ENCODE measurements at places on chromosomes 13 and 19.

DNA sequence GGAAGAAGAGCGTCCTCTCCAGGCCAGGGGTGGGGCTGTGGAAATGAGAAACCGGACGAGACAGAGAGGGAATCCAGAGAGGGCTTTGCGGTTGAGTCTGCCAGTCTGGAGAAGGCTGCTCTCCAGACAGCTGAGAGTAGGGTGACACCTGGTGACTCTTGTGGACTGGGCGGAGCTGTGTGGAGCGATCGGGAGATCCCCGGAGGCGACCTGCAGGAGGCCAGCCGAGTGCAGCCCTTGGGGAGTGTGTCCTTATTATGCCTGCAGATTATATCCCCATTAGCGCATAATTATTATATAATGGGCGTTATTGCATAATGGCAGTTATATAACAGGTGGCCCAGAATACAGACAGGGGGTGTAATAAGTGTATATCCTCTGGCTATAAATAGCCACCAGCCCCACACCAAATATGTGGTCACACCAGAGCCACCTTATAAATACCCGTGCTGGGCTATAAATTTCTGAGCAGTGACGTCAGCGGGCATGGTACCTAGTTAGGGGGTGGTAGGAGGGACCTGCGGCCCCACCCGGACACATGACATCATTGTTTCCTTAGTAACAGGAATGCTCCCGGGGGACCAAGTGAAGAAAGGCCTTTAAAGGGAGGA is 41.2 kb downstream of the NFIX start:
- no peak for DNase-seq

- no peak for DNase-seq
Observed at GRCh38 chr13:96274046-96274445, 184.1 kb downstream of the HS6ST3 start.

DNA sequence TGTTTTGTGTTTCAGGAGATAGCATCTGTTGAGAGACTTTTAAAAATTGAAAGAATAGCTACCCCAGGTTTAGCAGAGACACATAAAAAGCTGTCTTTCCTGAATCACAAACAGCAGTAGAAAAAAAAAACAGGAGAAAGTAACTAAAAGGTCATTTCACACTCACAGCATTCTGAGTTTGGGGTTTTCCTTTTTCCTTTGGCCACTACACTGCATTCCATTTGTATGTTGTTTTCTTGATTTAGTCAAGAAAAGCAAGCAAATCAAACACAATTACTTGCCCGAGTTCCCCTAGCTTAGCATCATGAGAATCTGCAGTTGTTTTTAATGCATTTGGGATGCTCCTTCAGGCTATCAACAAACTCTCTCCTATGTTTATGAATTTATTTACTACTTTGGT is 161.0 kb downstream of the KCTD12 start:
- no peak for DNase-seq

DNA sequence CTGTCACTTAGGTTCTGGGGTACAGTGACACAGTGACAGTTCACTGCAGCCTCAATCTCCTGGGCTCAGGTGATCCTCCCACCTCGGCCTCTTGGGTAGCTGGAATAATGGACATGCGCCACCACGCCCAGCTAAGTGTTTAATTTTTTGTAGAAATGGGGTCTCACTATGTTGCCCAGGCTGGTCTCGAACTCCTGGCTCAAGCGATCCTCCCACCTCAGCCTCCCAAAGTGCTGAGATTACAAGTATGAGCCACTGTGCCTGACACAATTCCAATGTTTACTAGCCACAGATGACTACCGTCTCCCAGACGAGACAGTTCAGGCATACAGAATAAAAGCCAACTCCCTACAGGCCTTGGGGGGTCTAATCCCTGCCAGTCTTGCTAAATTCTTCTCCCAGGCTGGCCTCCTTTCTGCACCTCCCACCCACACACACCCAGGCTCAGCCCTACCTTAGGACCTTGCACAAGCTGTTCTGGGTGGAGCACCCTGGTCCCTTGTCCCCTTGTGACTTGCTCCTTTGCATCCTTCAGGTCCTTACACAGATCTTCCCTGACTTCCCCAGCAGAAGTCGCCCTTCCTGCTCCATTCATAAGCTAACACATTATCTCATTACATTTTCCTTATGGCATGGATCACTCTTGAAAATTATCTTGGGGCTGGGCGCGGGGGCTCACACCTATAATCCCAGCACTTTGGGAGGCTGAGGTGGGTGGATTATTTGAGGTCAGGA is 106.4 kb downstream of the INSR start:
- no peak for DNase-seq

DNA sequence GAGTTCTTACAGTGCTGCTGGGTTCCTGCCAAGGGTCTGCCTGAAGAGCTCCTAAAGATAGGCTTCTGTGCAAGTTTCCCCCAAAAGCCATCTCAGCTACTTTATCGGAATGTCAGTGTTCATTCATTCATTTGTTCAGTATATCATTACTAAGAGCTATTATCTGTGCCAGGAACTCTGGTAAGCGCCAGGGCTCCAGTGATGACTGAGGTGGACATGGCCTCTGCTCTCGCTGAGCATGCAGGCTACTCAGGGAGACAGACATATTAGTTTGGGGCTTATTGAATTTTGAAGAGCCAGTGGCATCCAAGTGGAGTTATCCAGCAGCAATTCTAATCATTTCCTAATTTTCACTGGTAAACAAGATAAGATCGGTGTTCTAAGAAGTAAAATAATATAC is 65.8 kb downstream of the DGKH start:
- no peak for DNase-seq

GRCh38 chr13:42807241-42807640 is 25.9 kb downstream of the FAM216B start:
- no peak for DNase-seq

GRCh38 chr13:105441051-105441750 is 1094.3 kb downstream of the EFNB2 start:
- DNase-seq, result no peak

DNA sequence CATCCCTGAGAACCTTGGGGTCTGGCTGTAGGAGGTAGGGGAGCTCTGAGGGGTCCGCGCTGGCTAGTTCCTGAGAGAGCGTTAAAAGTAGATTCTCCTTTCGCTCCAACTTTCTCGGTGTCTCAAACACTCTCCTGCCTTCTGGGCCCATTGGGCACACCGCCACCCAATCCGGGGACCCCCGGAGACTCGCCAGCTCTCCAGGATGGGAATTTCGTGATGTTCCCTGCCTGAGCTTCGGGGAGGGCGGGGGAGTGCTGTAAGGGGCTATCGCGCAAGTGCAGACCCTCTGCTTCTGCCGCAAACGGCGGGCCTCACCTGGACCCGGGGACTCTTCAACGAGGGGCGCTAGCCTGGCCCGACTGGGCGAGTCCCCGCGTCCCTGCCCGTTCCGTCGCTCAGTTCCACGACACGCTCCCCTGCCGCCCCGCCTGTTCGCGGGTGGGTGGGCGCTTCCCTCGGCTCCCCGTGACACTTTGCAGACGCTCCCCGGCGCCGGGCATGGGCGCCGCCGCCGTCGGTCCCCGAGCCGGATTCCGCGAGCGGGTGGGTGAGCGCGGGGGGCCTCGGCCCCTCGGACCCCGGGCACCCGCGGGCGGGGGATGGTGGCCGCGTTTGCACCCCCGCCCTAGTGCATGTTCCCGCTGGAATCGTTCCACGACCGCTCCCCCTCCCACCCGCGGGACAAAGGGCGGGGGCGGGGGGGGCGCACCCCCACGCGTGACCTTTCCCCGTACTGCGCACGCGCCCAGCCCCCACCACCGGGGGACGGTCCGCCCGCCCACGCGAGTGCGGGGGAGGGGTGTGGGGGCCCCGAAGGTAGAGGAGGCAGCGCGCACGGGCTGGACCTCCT is at the start of gene CCDC106:
CCDC106 (plus strand) TSS at position 481 of the 853 bp plus-strand sequence. CDS start 835 bp downstream, outside the sequence.
- peak; percentile 42 for DNase-seq

GRCh38 chr19:24071078-24071477 is 15.9 kb upstream of the ZNF254 start:
- no peak for DNase-seq

GRCh38 chr19:16355293-16356043 is 30.8 kb downstream of the KLF2 start:
- DNase-seq, result no peak

- no peak for DNase-seq
Observed at GRCh38 chr13:33322543-33322809, 36.9 kb upstream of the STARD13 start.

DNA sequence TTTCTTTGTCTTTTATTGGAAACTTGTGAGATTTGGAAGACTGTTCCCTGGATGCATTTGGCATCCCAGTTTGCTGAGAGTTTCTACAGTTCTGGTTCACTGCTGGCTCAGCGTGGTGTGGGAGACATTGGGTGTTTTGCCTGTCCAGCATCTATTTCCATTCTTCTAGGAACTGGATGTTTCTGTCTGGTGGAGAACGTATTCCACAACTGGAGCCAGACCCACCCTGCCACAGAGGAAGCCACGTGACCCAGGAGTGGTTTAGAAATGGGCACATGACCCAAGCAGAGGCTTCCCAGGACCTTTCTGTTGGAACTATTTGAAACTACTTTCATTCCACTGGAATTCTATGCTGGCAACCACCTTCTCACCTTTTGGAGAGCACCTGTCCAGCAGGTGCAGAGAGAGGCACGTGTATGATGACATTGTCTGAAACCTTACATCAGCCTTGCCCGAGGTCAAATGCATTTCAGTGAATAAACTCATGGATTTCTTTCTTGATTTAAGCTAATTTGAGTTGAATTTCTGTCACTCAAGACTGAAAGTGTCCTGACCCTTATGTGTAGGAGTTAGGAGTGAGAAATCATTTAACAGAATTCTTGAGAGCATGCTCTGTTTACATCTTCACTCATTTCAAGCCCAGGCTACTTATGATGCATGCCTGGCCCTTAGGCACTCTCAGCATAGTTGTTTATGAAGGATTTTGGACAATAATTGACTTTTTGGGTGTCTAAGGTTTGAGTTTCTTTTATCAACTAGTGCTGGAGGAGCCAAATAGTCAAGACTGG is 121.8 kb downstream of the AKAP11 start:
- no peak for DNase-seq

DNA sequence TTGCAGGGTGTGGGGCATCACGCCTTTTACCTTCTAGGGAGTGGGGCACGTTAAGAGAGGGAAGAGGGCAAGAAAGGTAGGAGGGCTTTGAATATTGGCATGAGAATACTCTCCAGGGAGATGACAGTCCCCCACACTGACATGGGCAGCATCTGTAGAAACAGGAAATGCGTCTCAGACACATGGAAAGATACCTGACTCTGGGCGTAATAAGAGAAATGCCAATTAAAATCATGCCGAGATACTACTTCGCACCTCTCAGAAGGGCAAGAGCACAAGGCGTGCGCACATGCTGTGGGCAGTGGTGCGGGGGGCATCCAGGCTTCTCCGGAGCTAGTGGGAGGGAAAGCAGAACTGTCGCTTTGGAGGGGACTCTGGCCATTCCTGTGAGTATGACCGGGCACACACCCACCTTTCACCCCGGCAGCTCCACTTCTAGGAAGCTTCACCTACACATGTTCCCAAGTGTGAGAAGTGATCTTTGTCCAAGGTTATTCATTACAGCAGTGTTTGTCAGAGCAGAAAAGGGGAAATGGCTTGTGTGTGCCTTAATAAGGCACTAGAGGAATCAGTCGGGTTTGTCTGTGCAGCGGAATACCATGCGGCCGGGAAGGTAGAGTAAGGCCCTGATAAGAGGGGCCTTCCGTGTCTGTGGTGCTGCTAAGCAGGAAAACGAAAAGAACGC is 99.5 kb downstream of the SIPA1L3 start:
- DNase-seq, result no peak

DNA sequence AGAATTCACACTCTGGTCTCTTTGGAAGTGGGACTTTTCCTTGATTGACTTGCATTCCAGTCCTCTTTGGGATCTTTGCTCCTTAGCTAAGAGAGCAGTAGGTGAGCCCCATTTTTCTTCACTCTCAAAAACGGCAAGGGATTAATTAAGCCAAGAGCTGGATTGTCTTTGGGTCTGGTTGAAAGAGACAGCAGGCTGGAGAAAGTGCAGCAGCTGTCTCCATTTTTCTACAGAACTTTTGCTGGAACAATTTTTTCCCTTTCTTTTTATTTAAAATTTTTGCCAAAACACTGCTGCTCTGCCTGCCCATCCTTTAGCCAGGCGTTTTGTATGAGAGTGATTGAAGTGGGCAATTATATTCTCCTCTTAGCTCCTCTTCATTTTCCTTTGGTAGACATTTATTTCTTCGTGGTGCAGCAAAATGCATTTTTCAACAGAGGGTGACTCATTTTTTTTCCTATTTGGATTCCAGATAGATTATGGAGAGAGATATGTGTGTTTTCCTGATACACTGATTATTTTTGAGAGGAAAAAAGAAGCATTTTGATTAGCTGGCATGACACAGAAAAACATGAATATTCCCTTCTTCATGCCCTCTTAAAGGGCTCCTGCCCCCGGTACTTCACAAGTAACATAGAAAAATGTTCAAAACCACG is 371.2 kb upstream of the NBEA start:
- no peak for DNase-seq

- no peak for DNase-seq
Observed at GRCh38 chr19:9296336-9296735, 13.3 kb downstream of the ZNF699 start.

GRCh38 chr19:36420961-36421748 is 2.7 kb upstream of the ZFP82 start:
- DNase-seq, result no peak

DNA sequence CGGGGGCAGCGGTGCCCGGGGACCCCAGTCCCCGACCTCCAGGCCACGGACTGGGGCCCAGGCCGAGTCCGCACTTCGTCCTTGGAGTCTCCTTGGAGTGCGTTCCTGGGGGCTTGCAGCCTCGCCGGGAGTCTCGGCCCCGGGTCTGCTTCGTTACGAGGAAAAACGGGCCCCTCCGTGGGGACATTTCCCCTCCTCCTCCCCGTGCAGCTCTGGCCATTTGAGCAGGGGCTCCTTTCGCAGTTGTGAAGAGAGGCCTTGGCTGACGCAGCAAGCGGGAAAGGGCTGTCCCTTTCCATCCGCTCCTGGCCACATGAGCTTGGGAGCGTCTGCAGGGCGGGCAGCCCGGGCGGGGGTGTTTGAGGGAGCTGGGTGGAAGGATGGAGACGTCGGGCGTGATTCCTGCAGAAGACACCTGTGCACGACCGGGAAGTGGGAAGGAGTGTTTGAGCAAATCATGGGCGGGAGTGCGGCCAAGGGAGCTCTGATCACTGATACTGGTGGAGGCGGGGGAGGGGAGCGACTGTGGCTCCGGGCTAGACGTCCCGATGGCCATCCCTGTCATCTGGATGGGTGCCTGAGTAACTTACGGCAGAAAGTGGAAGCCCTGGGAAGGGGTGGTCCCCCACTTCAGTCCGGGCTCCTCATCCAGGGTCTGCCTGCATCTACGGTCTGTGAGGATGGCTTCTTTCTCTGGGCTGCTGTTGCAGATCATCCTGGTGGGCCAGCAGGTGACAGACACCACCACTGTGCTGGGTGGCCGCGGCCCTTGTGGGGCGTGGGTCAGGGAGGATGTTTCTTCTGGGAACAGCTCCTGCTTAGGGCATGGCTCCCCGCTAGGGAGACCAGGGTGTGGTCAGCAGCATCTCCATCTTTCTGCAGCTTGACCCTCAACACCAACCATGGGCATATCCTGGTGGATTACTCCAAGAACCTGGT is 736 bp downstream of the GPI start:
- DNase-seq, result no peak

GRCh38 chr13:113843063-113843654 is 20.7 kb downstream of the GAS6 start:
- DNase-seq, result no peak

All from CD4-positive, alpha-beta T cell (primary cell).